Type B pancreatic cell (in vitro differentiated cells): ENCODE measurements at places on chromosomes 6 and 20.

DNA sequence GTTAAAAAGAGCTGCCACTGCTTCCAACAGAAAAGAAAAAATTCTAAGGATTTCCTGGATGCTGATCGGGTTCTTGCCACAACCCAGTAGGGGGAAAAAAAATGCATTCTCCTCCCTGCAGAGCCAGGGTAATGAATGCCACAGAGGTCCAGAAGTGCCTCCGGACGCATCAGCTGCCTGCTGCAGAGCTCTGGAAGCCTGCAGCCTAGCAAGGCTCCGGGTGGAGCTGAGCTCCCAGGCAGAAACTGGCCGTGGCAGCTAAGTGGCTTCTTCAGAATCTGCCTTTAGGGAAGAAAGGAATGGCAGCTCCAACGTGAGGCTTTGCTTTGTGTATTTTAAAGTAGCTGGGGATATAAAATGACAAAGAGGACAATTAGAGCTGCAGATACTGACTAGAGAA, 155.0 kb downstream of the CFAP61 start:
- peaks cover 18% of the 10 kb centered on the region for H3K27me3 ChIP-seq
- no peak overlapping the region for H3K27ac ChIP-seq
- no peak for DNase-seq
- no peaks in the 10 kb centered on the region for H3K36me3 ChIP-seq

DNA sequence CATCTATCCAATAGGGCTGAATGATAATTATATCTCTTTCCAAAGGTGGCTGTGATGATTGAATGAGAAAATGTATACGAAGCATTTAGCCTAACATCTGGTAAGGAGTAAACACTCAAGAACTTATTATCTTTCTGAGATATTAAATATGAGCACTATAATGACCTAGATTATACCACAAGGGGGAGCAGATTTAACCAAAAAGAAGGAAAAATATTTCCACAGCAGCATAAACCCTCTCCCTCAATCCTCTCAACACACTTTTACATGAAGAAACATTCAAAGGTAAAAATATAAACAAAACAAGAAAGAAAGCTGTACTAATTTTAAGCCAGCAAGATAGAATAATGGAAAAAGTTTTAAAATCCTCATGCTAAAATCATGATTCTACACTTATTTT, 68.4 kb downstream of the SHPRH start:
- no peaks in the 10 kb centered on the region for H3K4me1 ChIP-seq
- H3K27me3 ChIP-seq = no peaks in the 10 kb centered on the region

GRCh38 chr6:149079911-149080491, 237.5 kb upstream of the TAB2 start:
- no peak overlapping the region for H3K4me3 ChIP-seq
- H3K4me1 ChIP-seq = peaks cover 49% of the 10 kb centered on the region
- peaks cover 6% of the 10 kb centered on the region for H3K36me3 ChIP-seq
- H3K27me3 ChIP-seq = no peaks in the 10 kb centered on the region

DNA sequence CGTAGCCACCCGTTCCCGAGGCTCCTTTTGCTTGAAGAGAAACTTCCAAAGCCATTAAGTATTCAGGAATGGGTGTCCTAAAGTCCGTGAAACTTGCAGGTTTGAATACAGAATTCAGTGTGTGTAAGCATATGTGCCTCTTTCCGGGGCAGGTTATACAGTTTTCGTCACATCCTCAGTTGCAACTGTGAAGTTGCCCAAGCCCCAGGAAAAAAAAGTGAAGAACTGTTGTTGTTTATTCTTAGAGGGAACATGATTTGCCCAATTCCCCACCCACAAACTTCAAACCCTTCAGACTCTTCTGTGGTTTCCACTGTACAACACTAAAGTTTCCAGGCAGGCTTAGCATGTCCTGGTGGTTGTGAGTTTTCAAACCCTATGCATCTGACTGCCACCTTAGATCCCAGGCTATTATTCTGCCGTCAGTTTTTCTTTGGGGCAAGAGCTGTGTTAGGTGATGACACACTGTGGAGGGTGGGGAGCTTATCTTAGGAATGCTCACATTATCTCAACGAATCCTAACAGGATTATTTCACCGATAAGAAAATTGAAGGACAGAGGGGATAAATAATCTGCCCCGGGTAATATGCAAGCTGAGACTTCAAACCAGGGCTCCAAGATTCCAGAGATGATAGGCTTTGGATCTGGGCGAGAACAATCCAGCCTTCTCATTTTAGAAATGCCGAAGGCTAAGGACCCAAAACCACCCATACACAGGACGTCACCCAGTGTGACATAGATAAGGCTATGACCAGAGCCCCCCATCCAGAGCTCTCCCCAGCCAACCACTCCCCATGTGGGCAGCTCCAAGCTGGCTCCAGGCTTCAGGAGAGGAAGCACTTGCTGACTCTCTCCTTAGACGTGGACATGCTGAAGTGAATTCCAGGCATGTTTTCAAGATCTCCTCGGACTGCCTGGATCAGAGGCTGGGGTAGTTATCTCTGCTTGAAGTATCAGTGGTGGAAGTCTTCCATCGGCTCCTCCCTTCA, 81.7 kb upstream of the AFDN start:
- H3K36me3 ChIP-seq = no peaks in the 10 kb centered on the region
- no peaks in the 10 kb centered on the region for H3K27me3 ChIP-seq
- no peak overlapping the region for H3K4me3 ChIP-seq
- no peak overlapping the region for H3K27ac ChIP-seq
- H3K4me1 ChIP-seq = peaks cover 6% of the 10 kb centered on the region

- H3K4me1 ChIP-seq = peaks cover 14% of the 10 kb centered on the region
- H3K4me3 ChIP-seq = no peak overlapping the region
Measured at GRCh38 chr6:157486572-157486971, 105.6 kb downstream of the ZDHHC14 start.

DNA sequence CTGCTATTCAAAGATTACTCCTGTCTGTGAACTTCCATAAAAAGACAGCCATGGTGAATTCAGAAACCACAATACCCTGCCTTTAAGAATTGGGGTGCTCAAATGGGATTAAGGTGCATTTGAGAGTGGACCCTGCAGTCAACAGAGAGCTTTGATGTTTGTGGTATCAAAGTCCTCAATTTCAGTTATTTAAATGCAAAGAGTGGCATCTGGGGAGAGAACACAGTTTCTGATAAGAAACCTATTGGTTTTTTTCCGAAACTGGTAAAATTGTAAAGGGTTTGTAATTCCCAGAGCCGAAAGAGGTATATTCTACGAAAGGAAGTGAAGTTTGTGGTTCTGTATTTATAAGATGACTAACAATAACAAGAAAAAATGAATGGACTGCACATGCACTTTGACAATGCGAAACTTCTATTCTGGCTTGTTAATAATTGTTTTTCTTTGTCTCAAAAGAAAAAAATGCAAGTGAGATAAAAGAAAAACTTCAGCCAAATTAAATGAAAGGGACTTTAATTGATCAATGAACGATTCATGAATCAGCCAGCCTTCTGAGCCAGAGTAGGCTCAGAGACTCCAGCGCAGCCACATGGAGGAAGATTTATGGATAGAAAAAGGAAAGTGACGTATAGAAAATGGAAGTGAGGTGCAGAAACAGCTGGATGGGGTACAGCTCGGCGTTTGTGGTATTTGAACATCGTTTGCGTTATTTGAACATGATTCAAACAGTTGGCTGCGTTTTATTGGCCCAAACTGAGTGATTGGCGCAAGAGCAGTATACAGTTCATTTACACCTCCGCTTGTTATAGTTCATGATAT, 70.5 kb upstream of the DUSP22 start:
- peaks cover 7% of the 10 kb centered on the region for H3K27me3 ChIP-seq
- DNase-seq = no peak
- H3K4me3 ChIP-seq = no peak overlapping the region
- H3K36me3 ChIP-seq = no peaks in the 10 kb centered on the region

DNA sequence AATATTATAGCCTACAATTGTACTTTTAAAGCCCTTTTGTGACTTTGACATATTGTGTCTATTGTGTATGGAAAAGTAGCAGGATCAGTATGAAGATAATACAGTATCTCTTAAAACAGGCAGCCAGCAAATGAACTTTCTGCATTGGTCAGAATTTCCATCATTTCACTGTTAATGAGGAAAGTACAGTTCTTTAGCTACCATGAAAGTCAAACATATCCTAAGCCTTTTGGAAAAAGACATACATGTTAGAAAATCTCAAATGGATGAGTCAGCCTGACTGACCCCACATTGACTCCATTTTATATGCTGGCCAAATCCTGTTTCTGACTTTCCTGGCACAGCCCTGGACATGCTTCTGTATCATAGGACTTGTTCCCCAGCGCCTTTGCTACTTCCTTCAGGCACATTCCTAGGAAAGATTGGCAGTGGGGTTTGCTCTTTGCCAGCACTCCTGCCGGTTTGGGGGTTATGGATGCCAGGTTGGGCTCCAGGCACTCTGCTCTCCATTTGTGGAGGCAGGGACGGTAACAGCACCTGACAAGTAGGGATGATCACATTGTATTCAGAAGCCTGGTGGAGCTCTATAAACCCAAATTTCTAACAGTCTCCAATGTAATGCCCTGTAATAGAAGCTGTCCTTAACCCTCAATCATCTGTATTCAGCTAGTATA, 43.7 kb downstream of the TOP1 start:
- peaks cover 30% of the 10 kb centered on the region for H3K36me3 ChIP-seq
- no peak for DNase-seq
- no peak overlapping the region for H3K4me3 ChIP-seq

- no peak for DNase-seq
- H3K27me3 ChIP-seq = no peaks in the 10 kb centered on the region
- H3K4me1 ChIP-seq = peaks cover 22% of the 10 kb centered on the region
- H3K36me3 ChIP-seq = no peaks in the 10 kb centered on the region
- no peak overlapping the region for H3K4me3 ChIP-seq
- no peak overlapping the region for H3K27ac ChIP-seq
Measured at GRCh38 chr6:13526727-13527670, 39.6 kb upstream of the GFOD1 start.

DNA sequence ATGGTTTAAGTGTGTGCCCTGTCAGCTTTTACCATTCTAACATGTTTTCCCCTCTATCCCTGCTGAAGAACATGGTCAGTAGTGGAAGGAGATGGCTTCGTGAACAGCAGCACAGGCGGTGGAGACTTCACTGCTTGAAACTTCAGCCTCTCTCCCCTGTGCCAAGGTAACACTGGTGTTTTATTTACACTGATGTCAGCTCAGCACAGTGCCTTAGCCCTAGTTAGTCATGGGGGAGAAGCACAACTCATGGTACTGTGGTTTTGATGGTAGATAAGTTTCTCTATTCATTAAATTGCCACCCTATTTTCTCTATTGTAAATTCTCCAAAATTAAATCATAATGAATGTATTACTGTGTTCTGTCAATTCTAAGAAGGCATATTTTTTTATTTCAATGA, 56.6 kb downstream of the MTHFD1L start:
- peaks cover 4% of the 10 kb centered on the region for H3K4me1 ChIP-seq
- no peak overlapping the region for H3K4me3 ChIP-seq
- no peaks in the 10 kb centered on the region for H3K27me3 ChIP-seq
- no peak for DNase-seq

- peaks cover 15% of the 10 kb centered on the region for H3K36me3 ChIP-seq
- H3K27me3 ChIP-seq = no peaks in the 10 kb centered on the region
- no peak for DNase-seq
- H3K4me3 ChIP-seq = no peak overlapping the region
- no peaks in the 10 kb centered on the region for H3K4me1 ChIP-seq
Measured at GRCh38 chr6:38100380-38100779, 280.9 kb downstream of the ZFAND3 start.
